ENCODE measurements at places on chromosomes 4 and X. TPM values are rescaled to one million over a fixed set of nuclear protein-coding genes. Genes with fewer than 3 reads are reported as not detected.

DNA sequence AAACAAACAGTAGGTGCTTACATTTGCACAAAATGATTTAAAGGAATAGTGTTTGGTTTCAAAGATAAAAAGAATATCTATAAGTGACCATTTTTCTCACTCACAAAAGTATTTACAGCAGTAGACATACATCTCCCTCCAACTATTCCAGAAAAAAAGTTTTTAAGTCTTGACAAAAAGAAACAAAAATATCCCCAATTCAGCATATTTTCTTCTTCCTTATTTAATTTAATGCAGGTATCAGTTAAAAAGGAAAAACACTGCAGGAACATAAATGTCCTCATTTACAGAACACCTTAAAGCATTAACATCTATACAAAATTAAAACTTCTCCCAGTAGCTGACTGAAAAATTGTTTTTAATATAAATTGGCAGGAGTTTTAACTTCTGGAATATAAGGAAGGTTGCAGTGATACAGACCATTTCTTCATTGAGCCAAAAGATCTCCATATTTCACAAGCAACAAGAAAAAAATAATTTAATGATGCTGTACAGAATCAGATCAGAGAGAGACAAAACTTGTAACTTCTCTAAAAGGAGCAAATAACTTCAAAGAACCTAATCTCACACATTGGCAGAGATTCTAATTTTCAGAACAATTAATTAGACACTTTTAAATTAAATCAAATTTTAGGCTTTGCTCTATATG, 4.3 kb downstream of the MAB21L2 start:
- no peak for DNase-seq

FGF13 gene
- total RNA-seq, result 3.7 TPM

GRCh38 chr4:98341309-98341708, 80.1 kb downstream of the RAP1GDS1 start:
- no peak for DNase-seq

- peak; percentile 46 for DNase-seq
Measured at GRCh38 chr4:186190581-186191199, 677 bp upstream of the CYP4V2 start.

CSAG1 gene
- total RNA-seq, result not detected

FGFBP1 gene
- not detected for total RNA-seq

Measured in testis (tissue), 5 donors.